ENCODE measurements at places on chromosomes 7 and 10.

- DNase-seq, result no peak
Observed at GRCh38 chr10:24168258-24169170, 40.4 kb upstream of the KIAA1217 start.

DNA sequence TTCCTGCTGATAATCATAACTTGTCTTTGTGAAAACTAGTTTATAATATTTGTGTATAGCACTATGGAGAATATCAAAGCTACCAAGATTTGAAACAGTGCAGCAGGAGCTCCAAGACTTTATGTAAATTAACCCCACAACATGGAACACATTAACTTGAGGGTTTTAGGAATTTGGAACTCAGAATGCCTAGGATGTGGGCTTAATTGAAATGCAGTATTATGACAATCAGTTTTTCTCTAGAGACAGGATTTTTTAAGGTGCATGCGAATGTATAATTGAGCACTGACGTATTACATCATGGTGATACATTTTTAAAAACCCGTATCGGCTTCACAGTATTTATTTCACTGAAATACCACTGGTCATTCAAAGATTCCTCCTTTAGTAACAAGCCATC, 313.1 kb upstream of the DGKB start:
- DNase-seq, result no peak

GRCh38 chr10:84552478-84552877, 224.1 kb downstream of the CCSER2 start:
- no peak for DNase-seq

GRCh38 chr10:7302930-7303557, 107.8 kb downstream of the SFMBT2 start:
- no peak for DNase-seq

GRCh38 chr10:104779701-104780100, 138.6 kb downstream of the SORCS3 start:
- DNase-seq, result no peak

DNA sequence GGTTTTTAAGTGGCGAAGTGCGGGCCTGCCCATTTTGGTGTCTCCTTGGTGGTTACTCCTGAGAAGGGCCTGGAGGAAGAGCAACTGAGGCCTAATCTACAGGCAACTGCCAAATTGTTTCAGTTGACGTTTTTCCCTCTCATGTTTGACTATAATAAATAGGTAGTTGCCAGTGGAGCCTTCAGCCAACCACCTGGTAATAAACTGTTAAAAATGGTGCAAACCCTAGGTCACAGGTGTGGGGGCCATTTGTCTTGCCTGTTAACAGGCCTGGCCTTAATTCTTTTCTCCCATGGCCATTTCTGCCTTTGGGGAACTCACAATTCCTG, 3.7 kb downstream of the IKZF1 start:
- no peak for DNase-seq

GRCh38 chr7:85714951-85715350, 528.1 kb upstream of the SEMA3D start:
- no peak for DNase-seq

- no peak for DNase-seq
Observed at GRCh38 chr10:124069341-124070264, 23.8 kb downstream of the CHST15 start.

DNA sequence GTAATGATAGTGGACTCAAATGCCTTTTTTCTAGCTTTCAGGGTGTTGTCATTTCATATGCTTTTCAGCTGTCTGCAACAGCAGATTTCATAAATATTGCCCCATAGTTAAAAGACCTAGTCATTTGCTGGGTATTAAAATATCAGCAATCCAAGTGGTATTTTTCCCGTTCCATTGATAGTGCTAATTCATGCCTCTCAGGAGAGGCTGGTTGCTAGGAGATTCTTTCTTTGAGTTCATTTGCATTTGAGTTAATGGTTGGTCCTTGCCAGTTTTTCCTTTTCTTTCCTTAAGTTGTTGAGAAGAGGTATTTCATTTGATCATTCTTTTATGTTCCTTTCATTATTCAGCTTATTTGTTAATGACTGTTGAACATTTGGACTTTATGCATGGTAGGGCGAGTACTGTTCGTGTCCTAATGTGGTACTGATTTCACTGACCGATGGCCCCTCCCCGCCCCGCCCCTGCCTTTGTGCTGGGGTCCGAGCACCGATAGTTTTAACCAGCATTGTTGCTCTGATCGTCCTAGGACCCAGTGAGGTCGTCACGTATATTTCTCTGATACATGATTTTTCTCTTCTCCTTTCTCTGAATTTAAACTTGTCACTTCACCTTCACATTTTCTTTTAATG, 128.6 kb downstream of the CCNY start:
- no peak for DNase-seq

DNA sequence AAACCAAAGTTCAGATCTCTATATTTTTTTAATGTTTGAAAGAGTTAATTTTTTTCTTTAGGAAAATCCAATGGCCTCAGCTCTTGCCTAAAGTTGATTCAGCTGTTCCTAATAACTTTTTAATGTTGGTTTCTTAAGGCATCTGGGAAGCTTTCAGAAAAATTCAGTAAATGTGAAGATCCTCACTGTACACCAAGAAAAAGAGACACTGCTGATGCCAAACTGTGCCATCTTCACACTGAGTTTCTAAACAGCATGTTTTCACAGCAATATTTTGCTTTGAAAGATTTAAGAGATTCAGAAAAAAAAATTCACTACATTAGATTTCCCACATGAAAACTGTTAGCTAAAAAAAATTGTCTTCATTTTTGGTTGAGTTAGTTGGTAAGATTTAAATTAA, 249.4 kb downstream of the NEBL start:
- no peak for DNase-seq

DNA sequence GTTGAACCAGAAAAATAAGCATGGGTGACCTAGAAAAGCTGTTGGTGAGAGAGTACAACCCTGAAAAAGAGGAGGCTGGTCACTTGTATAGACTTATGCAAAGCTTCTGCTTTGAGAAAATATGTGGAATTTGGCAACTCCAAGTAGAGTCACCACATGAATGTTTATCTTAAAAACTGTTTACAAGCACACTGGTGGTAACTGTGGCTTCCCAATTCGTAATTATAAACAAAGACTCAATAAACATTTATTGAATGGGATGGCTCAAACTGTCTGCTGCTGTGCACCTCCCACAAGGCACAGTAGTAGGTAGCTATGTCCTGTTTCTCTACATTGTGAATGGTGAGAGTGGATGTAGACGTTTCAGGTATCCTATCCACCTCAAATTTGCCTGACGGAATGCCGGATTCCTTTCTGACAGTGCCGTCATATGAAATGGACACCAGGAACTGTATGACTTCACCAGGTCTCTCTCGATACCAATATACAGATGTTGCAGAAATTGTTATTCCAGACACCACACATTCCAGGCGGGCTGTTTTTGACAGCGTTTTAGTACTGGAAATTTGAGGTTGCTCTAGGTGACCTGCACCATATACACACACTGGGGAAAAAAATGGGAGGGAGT, 43.4 kb upstream of the TARP start:
- no peak for DNase-seq

GRCh38 chr10:104074505-104074904, 11.2 kb downstream of the COL17A1 start:
- DNase-seq, result no peak

DNA sequence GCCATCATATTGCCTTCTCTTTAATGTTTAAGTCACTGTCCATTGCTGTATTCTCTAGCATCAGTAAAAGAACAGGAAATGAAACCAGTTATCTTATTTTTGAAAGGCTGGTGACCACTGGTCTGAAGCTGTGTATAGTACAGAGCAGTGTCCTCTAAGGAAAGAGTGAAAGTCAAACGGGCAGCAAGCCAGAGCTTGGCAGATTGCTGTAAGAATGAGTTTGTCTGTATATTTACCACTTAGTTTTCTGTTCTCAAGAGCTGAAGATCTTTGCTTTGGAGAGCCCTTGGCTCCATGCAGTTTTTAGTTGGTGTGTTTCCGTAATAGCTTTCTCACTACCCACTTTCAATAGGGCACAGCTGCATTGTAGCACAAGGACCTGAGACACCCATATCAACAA, 31.9 kb downstream of the PCBD1 start:
- no peak for DNase-seq

DNA sequence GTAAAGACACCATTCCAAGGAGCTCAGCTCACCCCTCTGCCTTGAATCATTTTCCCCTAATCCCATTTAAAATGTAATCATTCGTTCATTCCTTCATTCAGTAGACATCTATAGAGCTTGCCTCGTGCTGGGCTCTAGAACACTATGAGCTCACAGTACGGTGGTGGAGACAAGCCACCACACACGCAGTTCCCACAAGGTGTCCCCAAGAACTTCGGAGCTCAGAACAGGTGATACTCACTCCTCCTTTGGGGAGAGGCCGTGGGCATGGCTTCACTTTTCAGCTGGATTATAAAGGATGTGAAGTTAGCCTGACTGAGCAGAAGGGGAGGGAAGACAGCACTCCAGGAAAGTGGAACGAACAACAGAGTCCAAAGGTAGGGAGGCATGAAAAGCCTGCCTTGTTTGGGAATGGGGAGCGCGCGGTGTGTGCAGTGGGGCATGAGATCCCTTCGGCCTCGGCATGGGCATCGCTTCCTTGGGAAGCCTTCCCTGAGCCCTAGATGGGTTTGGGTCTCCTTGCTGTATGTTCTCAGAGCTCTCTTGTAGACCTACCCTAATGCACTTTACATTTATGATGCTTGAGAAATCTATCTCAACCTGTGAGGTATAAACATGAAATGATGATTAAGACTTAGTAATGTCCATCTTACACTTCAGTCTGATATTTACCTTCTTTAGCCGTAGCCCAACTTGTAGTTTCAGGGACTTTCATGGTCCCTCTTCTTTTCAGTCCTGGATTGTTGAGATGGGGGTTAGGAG, 809 bp upstream of the OGA start:
- no peak for DNase-seq

DNA sequence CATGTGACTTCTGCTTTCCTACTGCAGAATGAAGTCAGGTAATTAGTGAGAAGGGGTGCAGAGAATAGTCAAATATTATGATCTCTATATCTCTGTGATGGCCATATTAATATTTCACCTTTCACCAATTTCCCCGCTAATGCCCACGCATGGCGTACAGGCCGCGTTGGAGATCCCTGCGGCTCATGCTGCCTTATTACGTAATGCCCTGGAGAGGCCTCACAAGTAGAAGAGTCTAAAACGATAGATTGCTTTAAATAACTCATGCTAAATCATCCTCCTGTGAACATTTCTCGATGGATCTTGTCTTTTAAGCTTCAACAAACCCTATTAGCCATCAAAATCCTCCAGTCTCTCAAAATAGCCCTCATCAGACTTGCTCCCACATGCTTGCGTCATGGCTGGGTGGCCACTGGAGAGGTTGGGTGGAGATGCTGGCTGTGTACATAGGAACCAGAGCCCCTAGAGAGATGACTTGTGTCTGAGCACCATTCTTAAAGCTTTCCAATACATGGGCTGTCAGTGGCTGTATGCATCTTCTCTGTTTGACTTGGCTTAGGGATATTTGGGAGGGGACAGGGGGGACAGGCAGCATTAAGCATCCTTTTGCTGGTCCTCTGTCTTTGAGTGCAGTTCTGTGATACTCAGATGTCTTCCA, 79.5 kb upstream of the INSYN2A start:
- no peak for DNase-seq

DNA sequence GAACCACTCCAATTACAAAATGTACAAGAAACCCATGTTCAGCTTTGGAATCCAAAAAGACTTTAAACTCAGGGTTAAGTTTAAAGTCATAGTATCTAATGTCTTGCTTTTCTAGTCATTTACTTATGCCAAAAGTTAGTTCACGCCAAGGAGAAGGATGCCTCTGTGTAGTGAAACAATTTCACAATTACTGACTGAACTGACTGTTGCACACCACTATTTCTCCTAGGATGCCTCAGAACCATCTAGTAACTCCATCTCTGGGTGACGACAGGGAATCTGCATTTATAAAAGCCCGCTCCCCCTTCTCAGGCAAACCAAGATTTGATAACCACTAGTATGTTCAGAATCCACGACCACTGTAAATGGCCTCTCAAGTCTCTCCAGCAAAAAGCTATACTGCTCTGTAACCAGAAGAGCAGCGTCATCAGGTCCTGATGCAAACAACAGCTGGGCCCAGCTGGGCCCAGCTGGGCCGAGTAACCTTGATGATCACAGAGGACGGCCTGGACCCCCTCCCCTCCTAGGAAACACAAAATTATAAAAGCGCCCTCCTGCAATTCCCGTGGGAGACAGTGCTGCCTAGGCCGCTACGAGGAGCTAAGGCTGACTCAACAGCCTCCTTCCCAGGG, 680 bp upstream of the ADO start:
- no peak for DNase-seq

DNA sequence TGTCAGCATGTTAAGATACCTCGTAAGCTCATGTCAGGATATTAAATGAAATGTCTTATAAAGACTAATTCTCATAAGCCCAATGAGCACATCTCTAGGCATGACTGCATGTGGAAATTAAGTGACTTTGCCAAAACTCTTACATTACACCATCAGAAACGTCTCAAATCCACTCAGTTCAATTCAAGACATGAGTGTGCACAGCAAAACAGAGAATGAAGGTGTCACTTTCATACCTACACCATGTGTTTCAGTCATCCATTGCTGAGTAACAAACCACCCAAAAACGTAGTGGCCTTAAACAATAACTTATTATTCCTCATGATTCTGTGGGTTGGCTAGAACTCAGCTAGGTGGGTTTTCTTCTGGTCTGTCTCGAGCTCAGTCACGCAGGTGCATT, 99.8 kb downstream of the ATE1 start:
- no peak for DNase-seq

DNA sequence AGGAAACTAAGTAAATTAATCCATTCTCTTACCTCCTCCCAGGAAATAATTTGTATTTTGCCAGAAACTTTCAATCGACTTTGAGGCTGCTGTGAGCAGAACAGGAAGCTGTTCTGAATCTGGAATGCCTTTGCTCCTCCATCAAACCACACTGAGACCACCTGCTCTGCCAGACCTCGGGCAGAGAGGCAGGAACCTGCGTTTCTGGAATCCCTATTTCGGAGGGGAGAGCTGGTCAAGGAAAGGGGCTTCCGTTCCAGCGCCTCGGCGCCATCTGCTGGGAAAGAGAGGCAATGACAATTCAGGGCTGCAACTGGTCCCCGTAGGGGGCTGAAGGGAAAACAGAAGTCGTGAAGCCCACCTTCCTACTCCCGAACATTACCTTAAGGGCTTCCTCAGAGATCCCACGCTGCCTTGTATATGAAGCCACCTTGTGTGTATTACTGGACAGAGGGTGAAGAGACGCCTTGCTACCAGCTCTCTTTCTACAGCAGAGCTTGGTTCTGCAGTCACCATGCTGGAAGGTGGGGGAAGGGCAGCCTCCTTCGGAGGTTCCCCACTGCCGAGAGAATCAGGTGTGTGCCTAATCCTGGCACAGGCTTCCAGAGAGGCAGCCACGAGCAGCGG, 31.2 kb downstream of the ZNF467 start:
- peak; percentile 29 for DNase-seq
